ENCODE measurements at places on chromosomes 5 and 9. TPM values are rescaled to one million over a fixed set of nuclear protein-coding genes. Genes with fewer than 3 reads are reported as not detected.

Gene ADAMTSL1
- 111 TPM for total RNA-seq

Gene TRPM6
- total RNA-seq: 2.9 TPM

Gene ANKRD18A
- total RNA-seq: not detected

Gene PRUNE2
- 65.6 TPM for total RNA-seq

Gene LRRC19
- total RNA-seq: not detected
